Stimulated activated CD4-positive, alpha-beta T cell treated with anti-CD3 and anti-CD28 coated beads, Interleukin-4, amount 100 ng/mL, for 1 hour (primary cell): ENCODE measurements at places on chromosomes 11 and 22.

GRCh38 chr22:39134366-39135091 lies 18.0 kb downstream of the CBX7 start:
- no peak for DNase-seq

- DNase-seq: no peak
These were observed 29.8 kb downstream of the ARHGEF17 start for GRCh38 chr11:73337846-73338245.

DNA sequence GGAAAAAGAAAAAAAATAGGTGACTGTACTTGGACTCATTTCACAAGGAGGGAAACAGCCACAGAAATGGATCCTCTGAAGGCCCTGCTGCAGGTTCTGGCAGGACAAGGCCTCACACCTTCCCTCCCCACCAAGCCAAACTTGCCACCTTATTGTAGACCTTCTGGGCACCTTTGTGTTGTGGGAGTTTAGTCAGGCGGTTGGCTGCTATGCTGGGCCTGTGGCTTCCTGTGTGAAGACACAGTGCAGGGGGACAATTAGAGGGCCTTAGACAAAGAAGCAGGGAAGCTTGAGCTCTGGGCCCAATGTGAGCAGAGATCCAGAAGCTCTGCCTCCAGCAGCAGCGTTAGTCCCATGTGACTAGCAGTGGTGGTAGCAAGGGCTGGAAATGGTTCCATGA lies 4.2 kb downstream of the RAB1B start:
- DNase-seq: no peak

DNA sequence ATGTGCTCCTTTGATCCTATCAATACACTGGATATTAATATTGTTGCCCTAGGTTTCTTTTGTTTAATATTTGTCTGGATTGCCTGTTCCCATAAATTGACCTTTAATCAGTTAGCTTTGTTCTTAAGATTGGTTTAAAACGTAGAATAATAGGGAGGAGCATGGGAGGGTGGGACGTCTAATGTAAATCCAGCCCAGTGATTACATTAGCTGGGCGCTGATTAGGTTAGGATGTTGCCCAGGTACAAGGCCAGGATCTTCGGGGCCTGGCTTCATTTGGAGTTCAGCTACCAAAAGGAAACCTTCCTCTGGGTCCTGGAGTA lies at the start of gene SRSF8:
Gene SRSF8, plus strand, starts transcription at position 204 of the 323 bp plus-strand sequence. CDS start 308 bp downstream, outside the sequence.
- DNase-seq: no peak

DNA sequence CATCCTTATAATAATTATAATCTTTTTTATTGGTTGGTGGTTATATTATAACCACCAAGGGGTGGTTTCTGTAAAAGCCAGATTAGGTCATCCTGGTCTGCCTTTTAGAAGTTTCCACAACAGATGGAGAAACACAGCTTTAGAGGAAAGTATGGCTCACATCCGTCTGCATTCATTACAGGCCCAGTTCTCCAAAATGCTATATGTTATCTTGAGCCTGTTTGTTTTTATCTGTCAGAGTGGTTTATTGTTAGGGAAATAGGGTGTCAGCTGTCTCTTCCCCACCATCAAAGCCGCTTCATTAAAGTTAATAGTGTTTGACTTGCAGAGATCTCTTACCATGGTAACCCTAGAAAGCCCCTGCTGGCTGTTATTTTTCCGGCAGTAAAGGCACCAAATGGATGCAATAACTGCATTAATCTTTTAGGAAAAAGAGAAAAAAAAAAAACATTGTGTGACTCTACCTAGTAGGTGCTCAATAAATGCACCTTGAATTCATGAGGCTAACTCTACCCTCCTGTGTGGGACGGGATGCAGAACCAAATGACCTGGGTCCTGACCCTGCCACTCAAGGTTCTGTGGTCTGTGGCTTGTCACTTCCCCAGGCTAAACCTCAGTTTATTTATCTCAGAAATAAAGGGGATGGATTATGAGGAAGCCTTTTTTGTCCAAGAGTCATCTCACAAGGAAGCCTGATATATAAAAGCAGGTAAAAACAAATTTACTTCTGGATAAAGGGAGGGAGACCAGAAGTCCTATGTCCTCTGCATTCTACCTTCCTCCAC lies 118.3 kb downstream of the WT1 start:
- DNase-seq: no peak

DNA sequence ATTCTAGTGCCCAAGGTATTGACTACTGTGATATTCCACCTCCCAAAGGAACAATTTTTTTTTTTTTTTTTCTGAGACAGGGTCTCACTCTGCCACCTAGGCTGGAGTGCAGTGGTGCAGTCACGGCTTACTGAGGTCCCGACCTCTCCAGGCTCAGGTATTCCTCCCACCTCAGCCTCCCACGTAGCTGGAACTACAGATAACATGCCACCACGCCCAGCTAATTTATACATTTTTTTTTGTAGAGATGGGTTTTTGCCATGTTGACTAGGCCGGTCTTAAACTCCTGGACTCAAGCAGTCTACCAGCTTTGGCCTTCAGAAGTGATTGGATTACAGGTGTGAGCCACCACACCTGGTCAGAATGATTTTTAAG lies 33.4 kb downstream of the MAML2 start:
- DNase-seq: no peak

- no peak for DNase-seq
These were observed 155.0 kb downstream of the FBXO7 start for GRCh38 chr22:32629573-32629957.

DNA sequence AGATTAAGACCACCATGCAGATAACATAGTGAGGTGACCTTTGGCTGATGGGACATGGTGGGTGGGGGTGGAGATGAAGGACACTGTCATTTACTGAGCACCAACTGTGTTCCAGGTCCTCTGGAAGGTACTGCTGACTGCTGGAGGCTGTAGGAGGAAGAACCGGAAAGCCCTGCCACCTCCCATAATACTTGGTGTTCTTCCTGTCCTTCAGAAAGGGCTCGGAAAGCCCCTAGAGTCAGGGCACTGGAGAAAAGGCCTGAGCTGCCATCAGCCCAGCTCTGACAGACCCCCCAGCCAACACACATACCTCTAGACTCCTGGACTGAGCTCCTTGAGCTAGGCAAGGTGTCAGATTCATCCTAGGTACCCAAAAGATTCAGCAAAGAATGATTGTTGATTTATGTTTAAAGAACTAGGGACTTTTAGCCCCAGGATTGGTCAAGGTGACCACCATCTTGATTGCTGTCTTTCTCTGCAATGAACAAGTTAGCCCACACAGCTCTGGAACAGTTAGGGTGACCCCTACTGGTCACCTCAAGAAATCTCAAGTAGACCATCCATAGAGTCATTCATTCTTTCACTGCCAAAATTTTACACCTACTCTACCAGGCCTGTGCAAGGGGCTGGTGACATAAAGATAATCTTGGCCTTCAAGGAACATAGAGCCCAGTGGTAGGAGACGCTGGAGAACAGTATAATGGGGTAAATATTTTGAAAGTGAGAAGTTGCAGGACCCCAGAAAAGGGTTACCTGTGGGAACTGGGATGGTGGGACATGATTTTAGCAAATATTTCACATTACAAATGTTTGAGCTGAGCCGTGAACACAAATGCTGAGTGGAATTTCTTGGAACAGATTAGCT lies 39.4 kb downstream of the IRAG1 start:
- DNase-seq: no peak

DNA sequence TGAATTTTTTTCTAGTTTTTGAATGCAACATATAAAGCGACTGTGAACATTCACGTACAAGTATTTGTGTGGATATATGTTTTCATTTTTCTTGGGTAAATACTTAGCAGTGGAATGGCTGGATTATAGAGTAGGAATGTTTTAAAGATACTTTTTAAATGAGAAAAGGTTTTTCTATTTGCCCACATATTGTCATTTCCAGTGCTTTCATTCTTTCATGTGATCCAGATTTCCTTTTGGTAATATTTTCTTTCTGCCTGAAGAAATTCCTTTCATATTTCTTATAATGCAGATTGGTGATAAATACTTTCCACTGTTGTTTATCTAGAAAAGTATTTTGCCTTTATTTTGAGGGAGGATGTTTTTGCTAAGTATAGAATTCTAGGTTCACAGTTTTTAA lies 7.9 kb downstream of the DDB2 start:
- no peak for DNase-seq

- no peak for DNase-seq
These were observed 3.1 kb downstream of the RPS19BP1 start for GRCh38 chr22:39529487-39529851.

DNA sequence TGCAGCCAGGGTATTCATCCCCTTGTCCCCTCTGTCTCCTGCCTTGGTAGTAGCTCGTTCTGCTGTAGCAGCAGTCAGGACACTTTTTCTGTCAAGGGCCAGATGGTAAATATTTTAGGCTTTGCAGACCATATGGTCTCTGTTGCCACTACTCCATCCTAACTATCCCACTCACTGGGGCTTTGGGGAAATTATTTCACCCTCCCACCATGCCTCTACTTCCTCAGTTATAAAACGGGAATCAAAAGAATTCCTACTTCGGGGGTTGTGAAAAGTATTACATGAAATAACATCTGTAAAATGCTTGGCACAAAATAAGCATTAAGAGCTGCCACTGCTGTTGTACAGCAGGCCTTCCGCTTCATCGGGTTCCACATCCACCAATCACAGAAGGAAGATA lies 89.9 kb upstream of the LDLRAD3 start:
- DNase-seq: no peak

- no peak for DNase-seq
These were observed 24.5 kb upstream of the DLAT start for GRCh38 chr11:112000703-112001102.
